ENCODE measurements at places on chromosomes 12 and 14.

GRCh38 chr12:47860279-47860841 lies 40.7 kb upstream of the HDAC7 start:
- no peak for DNase-seq

- no peak for DNase-seq
Observed at GRCh38 chr14:57749267-57749666, 116.6 kb downstream of the SLC35F4 start.

- no peak for DNase-seq
Observed at GRCh38 chr14:59679872-59680271, 103.3 kb upstream of the CCDC175 start.

- DNase-seq: peak; percentile 62
Observed at GRCh38 chr14:67411820-67412421, at the start of gene PLEK2. PLEK2 (minus strand) TSS chr14:67412165; CDS start chr14:67412059, 106 bp downstream.

- DNase-seq: no peak
Observed at GRCh38 chr14:32938719-32939253, at the start of gene NPAS3. NPAS3 (plus strand) TSS chr14:32938879.

DNA sequence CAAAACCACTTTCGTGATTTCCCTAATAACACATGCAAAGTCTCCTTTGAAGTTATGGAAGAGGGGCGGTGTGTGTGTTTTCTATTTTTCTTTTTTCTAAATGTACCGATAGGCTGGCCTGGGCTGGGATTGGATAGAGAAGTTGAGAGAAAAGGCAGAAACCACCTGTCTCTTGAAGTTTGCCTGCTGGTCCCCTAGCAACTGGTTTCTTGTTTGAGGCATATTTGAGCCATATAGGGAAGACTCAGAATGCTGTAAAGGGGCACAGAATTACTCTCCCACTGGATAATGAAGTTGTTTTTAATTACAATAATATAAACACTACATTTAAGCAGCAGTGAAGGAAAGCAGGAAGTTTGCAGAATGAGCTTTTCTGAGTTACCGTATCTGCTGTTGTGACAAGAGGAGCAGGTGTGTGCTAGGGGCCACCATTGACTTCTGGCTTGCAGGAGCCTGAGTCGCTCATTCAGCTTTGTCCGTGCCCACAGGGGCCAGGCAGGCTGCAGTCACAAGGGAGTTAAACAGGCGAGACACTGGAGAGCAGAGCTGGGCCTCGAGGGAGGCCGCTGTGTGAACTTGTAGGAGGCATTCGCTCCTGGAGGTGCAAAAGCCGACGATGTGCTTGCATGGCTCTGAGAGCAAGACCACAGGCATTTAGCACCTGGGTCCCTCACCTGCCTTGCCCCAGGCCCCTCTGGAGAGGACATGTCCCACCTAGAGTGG lies 173.8 kb upstream of the RGS6 start:
- no peak for DNase-seq

- no peak for DNase-seq
Observed at GRCh38 chr14:31774567-31774966, 213.4 kb downstream of the NUBPL start.

DNA sequence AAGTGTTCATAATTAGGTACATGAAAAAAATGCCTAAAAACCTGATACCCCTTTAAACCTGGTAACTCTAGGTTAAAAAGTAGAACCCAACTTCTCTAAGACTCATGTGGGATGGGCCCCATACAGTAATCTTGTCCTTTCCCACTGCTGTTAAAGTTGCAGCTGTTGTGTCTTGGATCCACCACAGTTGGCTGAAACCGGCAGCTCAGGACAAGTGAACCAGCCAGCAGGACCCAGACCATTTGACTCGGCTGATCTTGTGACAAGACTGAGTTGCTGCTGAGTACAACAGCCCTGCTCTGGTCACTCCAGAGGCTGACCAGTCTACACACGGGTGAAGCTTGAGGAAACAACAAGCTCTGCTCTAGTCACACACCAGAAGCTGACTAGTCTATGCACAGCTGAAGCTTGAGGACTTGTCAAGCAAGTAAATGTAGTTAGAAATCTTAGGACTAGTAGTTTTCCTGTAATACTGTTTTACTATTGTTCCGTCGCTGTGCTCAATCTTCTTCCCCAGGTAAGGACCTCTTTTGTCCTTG lies 60.6 kb downstream of the DHRS2 start:
- DNase-seq: no peak

DNA sequence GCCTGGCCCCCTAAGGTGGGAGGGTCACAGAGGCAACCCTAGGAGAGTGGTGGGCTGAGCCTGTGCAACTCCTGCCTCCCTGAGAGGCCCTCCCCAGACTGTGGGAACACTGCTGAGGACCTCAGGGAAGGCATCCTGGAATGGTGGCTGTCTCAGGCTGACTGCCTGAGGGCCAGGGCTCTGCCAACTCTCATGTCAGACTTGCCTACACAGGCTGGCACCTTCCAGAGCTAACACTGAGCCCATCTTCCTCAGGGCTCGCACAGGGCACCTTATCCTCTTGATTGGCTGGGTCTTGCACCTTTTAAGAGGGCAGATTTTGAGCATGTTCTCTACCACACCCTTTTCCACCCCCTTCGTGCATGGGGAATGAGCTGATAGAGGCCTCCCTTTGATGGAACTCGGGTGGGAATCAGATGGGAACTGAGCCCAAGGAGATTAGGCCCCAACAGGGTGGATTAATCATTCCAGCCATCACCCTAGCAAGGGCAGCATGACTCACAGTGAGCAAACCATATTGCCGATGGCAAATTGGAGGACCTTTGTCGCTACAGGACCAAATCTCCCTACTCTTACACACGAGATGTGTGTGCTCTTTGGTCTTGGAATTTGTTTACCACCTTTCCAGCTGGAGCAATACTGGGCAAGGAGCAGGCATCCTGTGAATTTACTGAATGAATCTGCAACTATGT lies 702.8 kb downstream of the VRK1 start:
- DNase-seq: no peak

DNA sequence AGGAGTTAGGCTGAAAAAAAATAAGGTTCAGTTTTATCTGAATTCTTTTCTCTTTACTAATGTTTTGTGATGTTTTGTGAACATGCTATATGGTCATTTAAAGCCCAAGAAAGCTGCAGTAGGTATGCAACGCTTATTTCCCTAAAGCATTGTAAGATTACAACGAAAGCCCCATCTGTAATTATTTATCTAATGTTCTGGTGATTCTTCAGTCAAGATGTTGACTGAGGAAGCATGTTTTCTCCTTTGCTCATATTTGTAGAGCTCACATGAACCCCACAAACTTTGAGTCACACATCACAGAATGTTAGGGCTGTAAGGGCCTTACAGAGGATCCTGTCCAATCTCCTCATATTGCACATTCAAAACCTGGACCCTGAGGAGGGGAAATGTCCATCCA lies 3.2 kb upstream of the TUBA1C start:
- DNase-seq: no peak

GRCh38 chr12:18966954-18967353 lies 162.6 kb upstream of the PLEKHA5 start:
- DNase-seq: no peak

DNA sequence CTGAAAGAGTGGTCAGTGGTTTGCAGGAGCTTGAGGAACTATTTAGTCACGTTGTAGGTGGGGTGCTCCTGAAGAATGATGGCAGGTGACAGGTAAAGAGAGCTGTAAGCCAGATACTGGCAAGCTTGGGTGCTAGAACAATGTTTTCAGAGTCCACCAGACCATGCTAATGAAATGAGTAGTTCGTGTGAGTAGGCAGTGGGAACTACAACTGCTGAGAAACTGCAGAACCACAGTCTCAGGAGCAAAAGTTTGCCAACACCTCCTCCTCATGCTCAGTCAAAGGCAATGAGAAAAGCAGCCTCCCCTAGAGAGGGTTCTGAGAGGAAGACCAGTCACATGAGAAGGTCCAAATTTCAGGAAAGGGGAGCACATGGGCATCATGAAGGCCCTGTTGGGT lies 91.3 kb downstream of the PRKD1 start:
- DNase-seq: no peak

Data from activated T-cell treated with anti-CD3 and anti-CD28 coated beads, Interleukin-2, amount 50 U/mL, for 1 hour (primary cell).